ENCODE measurements at places on chromosomes 5 and 9. TPM values are rescaled to one million over a fixed set of nuclear protein-coding genes. Genes with fewer than 3 reads are reported as not detected.

QRFP gene
- polyA plus RNA-seq: 0.57 TPM

CD72 gene
- polyA plus RNA-seq: 3.9 TPM

NMUR2 gene
- 0.26 TPM for polyA plus RNA-seq

RIOK2 gene
- polyA plus RNA-seq: 35.3 TPM

PDE8B gene
- polyA plus RNA-seq: 4.7 TPM

MLANA gene
- polyA plus RNA-seq: 1.4 TPM

ANXA1 gene
- polyA plus RNA-seq: 22.5 TPM

FAM221B gene
- polyA plus RNA-seq: 0.26 TPM

PCDHA10 gene
- 0.75 TPM for polyA plus RNA-seq

CD14 gene
- polyA plus RNA-seq: 11.5 TPM

TUBB4B gene
- polyA plus RNA-seq: 358 TPM

Data from renal cortex interstitium (tissue), 15 donors.